Globus pallidus (tissue), 1 donor: ENCODE measurements at places on chromosomes 7 and 10.
A peak's percentile ranks its signal among the peaks of the same experiment; 100 is the strongest.

- no peak for DNase-seq
Measured at GRCh38 chr10:92822060-92822634, 26.2 kb upstream of the EXOC6 start.

GRCh38 chr7:30575910-30576309 is 18.8 kb upstream of the GARS1 start:
- no peak for DNase-seq

DNA sequence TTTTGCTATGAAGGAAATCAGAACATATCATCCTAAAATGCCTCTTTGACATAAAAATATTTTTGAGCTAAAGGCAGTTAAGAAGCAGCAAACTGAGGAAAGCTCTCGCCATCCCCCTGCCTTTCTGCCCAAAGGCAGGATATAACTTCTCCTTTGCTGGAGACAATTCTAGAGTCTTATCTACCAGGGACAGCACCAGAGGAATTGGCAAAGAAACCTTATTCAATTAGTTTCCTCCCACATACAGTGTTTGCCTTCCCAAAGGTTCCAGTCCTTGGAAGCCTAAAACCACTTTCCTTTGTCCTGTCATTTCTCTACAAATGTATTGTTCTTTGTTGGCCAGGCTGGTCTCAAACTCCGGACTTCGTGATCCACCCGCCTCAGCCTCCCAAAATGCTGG is 33.7 kb downstream of the MASTL start:
- no peak for DNase-seq

DNA sequence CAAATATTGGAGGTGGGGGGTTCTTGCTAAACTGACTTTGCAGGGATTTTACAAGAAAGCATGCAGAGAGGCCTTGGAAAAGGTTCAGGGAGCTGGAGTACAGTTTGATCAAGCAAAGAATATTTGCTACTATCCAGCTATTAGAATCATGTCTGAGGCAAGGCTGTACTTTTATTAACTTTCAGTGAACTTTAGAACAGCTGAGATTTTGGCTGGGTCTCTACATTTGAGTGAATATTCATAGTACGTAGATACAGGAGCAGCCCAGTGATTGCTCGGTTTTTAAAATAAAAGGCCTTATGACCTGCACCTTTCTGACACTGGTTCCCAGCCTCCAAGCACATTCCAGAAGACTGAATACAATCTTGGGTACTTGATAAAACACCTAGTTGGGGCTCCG is 496.8 kb upstream of the AKR1E2 start:
- no peak for DNase-seq

DNA sequence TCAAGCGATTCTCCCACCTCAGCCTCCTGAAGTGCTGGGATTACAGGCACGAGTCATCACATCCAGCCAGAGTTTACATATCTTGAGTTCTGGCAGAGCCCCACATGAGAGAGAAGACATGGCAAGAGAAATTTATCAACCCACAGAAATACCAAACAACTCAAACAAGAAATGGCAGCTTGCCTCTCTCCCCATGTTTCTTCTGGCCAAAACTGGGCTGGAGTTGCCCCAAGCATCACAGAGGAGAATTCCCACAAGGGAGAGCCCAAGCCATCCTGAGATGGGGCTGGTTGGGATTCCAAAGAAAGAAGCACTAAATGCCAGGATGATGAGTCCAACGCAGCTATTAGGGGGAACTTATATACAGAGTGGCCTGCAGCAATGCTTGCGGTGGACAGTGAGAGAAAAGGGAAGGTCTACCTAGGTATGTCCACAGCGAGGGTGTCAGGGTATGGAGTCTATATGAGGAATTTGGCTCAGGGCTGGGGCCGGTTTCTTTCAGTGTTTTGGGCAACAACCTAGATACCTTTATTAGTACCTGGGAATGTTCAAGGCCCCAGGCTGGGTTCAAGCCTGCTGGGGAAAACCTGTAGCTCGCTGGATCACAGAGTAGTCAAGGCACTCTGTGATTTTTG is 14.5 kb upstream of the PAX4 start:
- DNase-seq, result no peak

DNA sequence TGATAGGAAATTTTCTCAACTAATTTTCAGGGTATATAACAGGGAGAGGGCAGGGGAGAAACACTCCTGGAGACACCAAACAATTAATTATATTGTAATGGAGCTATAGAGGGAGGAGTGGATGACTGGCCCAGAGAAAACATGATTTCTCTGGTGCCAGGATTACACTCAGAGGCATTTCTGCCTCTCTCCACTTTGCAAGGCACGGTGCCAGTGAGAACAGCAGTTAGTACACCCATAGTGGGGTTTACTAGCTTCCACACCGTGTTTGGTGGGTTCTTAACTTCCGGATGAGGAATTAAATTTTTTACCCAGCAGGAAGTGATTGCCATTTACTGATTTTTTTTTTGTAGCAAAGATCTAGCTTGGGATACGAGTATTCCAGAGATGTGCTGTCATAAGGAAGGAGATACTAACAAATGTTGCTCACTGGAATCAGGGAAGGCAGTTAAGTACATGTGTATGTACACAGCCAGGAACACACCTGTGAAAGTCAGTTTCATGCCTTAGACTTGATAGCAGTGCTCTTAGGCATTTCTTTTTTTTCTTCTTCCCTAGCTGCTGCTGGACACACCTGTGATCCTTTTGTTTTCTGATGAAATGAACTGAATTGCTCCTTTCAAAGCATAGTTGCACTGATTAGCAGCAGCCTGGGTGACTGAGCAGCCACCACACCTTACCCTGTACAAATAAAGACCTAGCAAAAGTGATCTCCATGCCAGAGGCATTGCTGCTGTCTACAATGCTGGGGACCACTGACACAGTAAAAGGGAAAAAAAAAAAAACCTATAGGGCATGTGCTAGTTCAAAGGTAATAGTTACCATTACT is 58.1 kb downstream of the POLL start:
- no peak for DNase-seq

DNA sequence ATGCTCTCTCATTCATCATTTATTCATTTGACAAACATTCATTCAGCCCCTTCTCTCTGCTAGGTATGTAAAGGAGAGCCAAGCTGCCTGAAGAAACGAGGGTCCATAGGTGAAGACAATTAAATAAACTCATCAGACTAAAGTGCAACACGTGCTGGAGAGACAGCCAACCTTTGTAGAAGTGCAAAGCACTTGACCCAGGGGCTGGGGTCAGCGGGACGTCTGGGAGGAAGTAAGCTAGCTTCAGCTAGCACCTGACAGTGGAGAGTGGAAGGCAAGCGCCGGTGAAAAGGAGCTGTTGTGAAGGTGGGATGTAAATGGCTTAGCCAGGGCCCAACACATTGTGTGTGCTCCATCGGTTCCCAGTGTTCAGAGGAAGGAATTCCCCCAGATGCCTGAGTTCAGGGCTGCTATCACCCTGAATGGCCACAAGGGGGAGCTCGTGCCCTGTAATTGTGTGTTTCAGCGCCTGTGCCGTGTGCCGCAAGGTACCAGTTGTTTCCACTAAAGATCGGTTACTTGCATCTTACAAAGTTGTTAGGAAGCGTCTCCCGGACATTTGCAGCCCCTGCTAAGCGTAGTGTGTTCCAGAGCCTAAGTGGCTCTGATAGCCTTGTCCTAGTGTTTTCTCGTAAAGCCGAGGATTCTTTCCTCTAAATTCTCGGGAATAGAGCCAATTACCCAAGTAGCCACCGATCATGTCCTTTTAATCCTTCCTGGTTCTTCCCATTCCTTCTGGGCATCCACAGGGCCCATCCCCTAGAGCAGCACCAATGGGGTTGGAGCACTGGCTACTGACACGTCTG is 30.6 kb downstream of the TLX1 start:
- peak; percentile 58 for DNase-seq

DNA sequence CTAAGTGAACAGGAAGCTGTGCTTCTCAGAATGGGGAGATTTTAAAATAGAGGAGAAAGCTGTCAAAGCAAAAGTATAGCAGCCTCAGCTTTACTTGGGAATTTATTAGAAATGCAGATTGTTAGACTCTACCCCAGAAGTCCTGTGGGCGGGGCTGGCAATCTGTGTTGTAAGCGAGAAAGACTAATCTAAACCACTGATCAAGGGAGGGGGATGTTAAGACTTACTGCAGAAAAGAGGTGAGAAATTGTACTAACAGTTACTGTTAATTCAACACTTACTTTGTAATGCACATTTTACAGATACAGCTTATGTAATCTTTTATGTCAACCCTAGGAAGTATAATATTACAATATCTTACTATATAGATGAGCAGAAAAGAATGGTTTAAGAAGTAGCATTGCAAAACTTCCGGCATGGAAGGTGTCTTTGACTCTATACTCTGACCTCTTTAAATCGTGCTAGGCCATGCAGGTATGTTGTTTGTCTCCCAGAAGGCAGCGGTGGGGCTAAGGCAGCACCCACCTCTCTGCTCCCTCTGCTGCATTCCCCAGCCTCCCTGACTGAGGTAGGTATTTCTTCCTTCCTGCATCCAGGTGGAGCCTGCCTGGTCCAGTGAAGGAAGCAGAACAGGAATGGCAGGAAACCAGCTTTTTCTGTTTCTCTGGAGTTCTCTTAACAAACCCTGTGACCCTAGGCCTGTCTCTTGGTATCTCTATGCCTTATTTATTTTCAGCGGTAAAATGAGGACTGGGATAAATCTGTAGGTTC is 462.2 kb downstream of the AUTS2 start:
- DNase-seq, result no peak

DNA sequence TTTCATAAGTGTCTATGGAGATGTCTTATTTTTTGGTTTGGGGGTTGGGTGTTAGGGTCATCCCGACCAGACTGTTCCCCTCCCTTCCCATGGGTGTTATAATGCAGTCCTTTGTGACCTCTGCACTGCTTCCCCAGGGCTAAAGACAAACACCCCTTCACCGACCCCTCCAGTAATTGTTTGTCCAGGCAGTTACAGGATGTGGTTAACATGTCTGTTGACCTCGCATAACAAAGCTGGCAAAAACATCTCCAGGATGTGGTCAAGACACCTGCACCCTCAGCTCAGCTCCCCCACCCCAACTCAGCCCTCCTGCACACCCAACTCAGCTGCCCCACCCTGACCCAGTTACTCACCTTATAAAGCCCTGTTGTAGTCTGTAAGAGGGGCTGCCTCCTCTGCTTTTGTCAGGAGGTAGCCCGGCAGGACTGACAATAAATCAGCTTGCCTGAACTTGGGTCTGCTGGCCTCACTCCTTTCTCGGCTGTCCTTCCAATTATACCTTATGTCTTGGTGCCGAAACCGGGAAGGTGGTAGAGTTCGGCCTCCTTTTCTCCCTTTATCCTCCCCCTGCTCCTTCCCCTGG is 102.2 kb downstream of the ZNF92 start:
- no peak for DNase-seq

DNA sequence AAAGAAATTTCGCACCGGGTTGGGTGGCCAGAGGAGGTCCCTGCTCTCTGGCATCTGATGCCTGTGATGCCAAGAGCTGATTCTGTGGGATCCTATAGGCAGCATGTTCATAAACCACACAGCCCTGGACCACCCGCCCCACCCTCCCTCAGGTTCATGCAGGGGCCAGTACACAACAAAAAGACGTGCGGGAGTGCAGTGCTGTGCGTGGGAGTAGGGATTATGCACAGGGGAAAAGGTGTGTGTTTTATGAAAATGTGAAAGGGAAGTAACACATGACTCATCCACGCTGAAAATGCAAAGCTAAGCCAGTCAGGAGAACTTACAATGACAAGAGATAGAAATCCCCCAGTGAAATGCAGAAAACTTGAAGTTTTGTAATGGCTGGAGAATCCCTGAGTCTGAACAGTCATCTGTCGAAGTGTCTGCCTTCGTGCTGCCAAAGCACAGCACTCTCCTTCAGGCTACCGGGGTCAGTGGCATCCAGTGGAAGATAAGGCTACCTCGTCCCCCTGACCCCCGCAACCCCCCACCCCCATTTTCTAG is 1.1 kb downstream of the KIAA1217 start:
- DNase-seq, result no peak

- no peak for DNase-seq
Measured at GRCh38 chr10:79149662-79150443, 81.1 kb downstream of the ZMIZ1 start.

DNA sequence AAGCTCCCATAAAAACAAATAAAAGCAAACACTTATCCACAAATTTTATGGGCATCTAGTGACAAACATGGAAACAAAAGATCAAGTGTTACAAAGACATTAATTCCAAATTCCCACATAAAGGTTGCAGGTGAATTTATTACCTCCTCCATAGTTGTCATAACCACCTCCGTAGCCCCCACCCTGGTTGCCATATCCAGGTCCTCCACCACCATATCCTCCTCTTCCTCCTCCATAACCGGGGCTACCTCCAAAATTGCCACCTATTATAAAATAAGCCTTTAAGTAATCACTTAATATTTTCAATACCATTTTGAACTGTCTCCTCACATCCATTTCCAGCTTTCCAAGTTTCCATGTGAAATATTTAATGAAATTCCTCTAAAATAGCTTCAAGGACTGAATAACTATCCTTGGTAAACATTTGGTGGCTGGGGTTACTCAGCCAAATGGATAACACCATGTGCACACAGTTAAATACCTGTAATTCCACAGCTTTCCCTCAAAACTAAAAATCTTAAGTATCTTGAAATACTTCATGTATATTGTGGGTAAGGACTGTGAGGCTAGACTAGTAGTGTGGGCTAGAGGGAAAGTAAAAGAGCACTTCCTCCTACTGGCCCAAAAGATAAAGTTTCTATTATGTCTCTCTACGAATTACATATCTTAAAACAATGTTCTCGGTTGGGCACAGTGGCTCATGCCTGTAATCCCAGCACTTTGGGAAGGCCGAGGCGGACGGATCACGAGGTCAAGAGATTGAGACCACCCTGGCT is 6.9 kb downstream of the HNRNPA2B1 start:
- no peak for DNase-seq

DNA sequence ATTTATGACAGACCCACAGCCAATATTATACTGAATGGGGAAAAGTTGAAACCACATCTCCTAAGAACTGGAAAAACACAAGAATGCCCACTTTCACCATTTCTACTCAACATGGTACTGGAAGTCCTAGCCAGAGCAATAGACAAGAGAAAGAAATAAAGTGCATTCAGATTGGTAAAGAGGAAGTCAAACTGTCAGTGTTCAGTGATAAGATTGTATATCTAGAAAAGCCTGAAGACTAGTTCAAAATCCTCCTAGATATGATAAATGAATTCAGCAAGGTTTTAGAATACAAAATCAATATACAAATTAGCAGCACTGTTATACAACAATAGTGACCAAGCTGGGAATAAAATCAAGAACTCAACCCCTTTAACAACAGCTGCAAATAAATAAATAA is 6.9 kb upstream of the ZNF138 start:
- DNase-seq, result no peak
